Esophagus squamous epithelium (tissue), 5 donors: ENCODE measurements at places on chromosomes 13 and 19.

DNA sequence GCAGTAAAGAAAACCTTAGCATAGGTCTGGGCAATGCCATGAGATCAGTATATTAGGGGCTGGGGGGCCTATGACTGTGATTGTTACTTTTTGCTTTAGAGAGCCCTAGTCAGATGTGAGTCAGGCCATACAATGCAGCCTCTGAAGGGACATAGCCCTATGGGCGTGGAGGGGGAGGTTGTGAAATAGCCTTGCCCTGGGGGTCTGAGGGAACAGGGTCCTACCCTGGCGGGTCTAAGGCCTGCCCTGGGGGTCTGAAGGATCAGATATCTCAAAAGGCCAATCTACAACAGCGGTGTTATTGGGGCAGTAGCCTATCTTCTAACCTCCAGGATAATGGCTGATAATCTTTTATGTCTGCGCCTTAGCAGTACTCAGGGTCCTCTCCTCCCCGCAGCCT lies 13.8 kb upstream of the SLC1A5 start:
- DNase-seq, result no peak

DNA sequence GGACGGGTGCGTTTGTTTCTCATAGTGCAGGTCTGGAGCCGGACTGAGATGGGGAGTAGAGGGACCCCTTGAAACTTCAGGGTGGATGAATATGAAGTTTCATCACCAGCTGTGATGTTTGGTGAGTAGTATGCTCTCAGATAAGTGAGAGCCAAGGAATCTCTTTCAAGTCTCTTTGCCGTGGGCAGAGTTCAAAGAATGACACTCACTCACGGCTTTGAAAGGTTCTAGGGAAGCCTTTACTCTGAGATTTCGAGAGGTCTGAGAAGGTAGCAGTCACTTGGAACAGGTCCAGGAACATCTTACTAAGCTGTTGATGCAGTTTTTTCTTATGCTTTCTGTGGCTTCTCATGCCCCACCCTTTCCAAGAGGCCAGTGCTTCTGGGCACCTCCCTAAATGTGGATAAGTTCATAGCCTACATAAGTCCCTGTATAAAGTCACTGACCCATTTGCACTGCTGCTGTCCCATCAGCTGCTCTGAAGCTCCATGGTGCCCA lies at the start of gene IGFL2:
IGFL2 (plus strand) TSS at position 448 of the 498 bp plus-strand sequence; CDS start at position 489, 41 bp downstream.
- DNase-seq, result no peak

DNA sequence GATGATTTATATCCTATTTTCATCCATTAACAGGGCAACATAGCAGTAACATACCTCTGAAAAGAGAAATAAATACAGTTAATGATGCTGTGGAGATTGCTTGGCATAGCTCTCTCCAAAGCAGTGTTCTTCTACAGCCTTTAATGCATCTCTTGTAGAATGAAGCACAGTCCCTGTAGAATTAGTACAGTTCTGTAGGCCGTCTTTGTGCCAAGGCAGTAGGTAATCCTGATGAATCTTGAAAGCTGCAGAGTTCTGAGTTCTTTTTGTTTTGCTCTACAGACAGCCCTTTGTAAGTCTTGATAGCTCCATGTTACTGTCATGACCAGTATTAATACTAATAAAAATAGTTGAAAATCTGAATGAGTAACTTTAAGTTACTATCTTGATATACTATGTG lies 184.2 kb downstream of the MAB21L1 start:
- DNase-seq, result no peak

GRCh38 chr19:13051557-13052165 lies 51.0 kb downstream of the LYL1 start:
- DNase-seq, result no peak

DNA sequence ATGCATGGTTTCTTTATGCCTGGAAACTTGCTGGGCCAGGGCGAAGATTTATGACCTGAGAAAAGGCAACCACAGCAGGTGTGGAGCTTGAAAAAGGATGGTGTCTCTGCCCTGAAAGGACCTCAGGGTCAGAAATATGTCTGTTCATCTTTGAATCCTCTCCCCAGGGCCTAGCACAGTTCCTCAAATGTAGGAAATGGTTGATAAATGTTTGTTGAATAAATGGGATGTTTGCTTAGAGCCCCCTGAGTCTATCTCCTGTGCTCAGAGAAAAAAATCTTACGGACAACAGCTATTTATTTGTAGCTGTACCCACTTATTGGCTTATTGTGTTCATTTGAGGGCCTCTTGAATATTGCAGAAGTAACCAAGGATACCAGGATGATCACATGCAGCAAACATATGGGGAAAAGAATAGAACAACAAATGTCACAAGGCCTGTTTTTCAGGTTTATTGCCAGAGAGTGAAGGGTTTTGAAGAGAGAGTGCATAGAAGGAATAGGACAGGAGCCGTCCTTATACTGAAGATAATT lies 114.5 kb downstream of the KLF5 start:
- DNase-seq, result no peak

GRCh38 chr13:110705356-110705825 lies 525 bp downstream of the CARS2 start:
- DNase-seq, result no peak

DNA sequence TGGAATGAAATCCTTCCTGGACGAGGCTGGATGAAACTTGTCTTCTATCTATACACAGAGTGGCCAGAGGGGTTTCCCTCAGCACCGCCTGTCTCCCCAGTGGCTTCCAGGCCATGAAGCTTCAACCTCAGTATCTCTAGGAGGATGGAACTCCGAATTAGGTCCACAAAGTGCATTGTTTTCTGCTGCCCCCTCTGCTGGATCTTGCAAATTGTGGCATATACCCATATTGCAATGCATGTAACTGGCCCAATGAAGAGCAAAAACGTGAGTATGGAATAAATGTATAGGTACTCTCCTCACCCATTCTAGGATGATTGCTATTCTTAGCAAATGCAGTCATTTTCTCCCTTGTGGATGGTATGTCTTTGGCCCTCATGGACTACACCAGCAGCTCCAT lies 14.7 kb upstream of the LILRB4 start:
- no peak for DNase-seq

GRCh38 chr13:80633251-80633650 lies 292.3 kb upstream of the SPRY2 start:
- no peak for DNase-seq

GRCh38 chr13:76971215-76971614 lies 20.7 kb upstream of the CLN5 start:
- DNase-seq, result no peak

- no peak for DNase-seq
Observed at GRCh38 chr19:30864391-30865215, 484.6 kb downstream of the TSHZ3 start.

GRCh38 chr13:69199664-69200063 lies 908.0 kb upstream of the ATXN8OS start:
- no peak for DNase-seq

GRCh38 chr13:32687275-32687674 lies 101.0 kb downstream of the PDS5B start:
- DNase-seq, result no peak

GRCh38 chr13:19685437-19685836 lies 52.0 kb downstream of the MPHOSPH8 start:
- no peak for DNase-seq

- no peak for DNase-seq
Observed at GRCh38 chr19:34319785-34320184, 45.2 kb upstream of the GPI start.
